ENCODE measurements at places on chromosomes 12 and 14.
A peak's percentile ranks its signal among the peaks of the same experiment; 100 is the strongest.

DNA sequence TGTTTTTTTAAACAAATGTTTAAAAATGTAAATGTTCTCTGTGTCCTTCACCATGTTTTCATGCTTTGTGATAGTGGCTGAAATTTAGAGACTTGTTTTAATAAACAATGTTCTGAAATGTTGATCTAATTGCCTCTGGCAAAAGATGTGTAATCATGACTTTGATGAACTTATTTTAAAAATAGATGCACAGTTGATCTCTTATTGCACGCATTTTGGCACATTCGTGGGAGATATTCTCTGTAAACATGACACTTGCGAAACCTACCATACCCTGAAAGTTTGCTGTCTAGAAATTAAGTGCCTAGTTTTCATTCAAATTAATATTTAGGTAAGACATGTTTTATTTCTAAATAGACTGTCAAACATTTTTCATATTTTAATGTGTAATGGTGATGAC, 119.7 kb upstream of the DNM1L start:
- DNase-seq: no peak

GRCh38 chr12:59408431-59408830, 187.4 kb upstream of the SLC16A7 start:
- DNase-seq: no peak

GRCh38 chr12:16939871-16940306, 333.9 kb upstream of the LMO3 start:
- DNase-seq: no peak

DNA sequence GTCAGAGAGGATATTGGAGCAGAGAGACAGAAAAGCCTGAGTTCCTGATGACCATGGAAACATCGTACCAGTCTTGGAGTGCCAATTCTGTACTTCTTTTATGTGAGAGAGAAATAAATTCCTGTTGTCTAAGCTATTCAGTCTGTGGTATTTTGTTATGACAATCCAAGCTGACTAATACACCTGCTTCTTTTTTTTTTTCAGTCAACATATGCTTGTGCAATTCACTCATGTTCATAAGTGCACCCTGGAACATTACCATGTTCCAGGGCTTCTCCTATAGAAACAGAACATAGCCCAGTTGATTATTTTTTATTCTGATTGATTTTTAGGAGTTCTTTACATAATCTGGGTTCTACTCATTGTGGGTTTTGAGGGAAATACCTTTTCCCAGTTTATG, 1.7 kb upstream of the CHPT1 start:
- no peak for DNase-seq

GRCh38 chr14:52299692-52300278, 14.3 kb upstream of the PTGER2 start:
- no peak for DNase-seq

DNA sequence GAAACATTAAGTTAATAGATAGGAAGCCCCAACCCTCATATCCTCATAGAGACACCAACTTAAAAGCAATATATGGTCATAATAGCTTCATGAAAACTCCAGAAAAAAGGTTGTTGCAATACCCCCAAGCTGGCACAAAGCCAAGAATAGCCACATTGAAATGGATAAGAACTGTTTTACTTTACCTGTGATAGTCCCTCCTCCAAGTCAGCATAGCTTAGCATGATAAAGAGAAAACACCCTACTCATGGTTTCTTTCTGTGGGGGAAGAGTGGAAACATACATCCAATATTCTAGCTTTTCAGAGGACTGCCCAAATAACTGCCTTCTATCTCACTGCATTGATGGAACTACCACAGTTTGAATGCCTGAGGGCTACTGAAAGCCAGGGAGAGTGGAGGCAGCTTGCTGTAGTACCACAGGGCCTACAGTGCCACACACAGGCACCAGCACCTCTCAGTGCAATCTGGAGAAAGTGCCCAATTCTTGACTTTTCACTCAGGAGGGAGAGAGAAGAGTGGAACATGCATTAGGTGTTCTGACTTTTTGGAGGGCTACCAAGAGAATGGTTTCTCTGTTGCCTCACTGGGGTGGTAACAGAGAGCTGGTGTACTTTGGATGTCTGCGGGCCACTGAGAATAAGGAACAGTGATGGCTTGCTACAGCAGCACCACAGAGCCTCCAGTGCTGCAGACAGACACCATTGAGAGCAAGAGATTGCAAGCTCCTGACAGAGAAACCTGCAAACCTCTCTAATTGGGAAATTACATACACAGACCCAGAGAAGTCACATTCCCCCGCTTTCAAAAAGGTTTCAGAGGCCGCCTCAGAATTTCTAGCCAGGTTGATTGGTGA, 157.1 kb upstream of the GARIN2 start:
- no peak for DNase-seq

DNA sequence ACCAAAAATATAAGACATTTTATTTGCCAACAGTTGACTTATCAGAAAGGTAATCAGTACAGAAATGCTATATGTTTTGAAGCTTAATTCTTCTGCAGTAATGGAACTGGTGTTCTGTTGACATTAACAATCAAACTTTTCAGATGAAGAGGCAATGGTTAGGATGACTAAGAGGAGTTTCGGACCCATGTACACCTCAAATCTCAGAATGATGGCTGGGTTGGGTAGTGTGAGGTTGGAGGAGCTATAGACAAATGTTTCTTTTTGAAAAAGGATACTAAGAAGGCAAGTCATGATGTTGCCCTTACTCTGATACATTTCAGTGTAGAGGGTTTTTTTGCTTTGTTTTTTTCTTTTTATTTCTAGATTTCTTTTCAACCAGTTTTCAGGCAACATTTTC, 66.9 kb downstream of the KNTC1 start:
- DNase-seq: no peak

- no peak for DNase-seq
Measured at GRCh38 chr12:2494486-2495192, 300.1 kb upstream of the FKBP4 start.

- no peak for DNase-seq
Measured at GRCh38 chr12:84047881-84048280, 864.7 kb downstream of the SLC6A15 start.

DNA sequence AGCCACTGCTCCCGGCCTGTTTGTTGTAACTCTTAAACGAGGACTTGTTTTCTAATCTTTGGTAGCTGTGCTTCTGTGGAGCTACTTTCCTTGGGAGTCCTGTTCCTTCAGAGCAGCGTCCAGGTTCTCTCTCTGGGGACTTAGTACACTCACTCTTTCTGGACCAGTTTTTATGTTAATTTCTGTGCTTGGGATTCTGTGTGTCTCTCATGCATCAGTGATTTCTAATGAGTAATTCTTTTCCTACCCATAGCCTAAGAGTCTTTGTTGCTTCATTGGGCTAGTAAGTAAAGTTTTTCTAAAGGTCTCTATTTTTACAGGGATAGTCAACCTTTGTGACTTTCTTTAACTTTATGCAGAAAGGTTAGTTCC, 289.3 kb downstream of the FBXL14 start:
- DNase-seq: no peak

DNA sequence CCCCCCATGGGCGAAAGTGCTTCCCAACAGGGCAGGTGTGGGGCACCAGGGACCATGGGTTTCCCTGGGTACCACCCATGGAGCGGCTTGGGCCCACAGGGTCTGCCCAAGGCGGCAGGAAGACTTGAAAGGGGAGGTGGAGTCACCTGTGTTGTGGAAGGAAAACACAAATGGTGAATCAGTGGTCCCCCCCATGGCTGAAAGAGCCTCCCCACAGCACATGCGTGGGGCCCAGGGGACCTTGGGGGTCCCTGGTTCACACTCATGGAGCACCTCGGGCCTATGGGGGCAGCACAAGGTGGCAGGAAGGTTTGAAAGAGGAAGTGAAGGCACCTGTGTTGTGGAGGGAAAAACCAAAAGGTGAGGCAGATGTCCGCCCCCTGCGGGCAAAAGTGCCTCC, 581.9 kb downstream of the ALG10 start:
- DNase-seq: no peak

- no peak for DNase-seq
Measured at GRCh38 chr14:102321456-102322422, 2.2 kb downstream of the ZNF839 start.

- no peak for DNase-seq
Measured at GRCh38 chr12:32110942-32111341, 4.3 kb downstream of the BICD1 start.

GRCh38 chr12:15770021-15770420, 19.2 kb downstream of the EPS8 start:
- DNase-seq: no peak

- DNase-seq: no peak
Measured at GRCh38 chr12:23204933-23205778, 580.2 kb downstream of the ETNK1 start.

DNA sequence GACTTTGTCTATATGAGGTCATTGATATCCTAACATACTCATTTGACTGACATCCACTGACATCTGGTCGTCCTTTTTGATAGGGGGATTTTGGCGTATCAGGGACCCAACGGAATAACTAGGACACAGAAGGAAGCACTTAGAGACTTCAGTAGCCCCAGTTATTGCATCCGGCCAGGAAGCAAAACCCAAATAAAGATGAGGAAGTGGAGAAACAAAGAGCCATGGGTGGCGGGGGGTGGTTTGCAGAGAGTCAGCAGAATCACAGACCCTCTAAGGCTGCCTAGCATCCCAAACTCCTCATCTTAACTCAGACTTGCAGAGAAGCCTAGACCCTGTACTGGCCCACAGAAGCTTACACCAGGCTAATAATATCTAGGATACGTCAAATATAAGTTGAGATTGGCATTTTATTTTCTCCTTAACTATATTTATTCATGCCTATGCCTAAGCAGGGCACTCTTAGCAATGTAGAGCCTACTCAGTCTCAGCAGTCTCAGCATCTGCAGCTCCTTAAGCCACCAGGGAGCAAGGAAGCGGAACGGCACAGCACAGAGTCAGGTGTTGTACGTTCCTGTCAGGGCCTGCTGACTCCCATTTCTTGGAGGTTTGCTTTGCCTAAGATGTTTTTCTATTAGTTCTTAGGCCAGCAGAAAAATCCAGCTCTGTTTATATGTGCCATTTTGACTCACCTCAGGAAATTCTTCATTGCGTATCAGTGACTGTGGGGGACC, 45.1 kb downstream of the KCNA1 start:
- no peak for DNase-seq

GRCh38 chr12:17278946-17279345, 673.0 kb upstream of the LMO3 start:
- DNase-seq: no peak

DNA sequence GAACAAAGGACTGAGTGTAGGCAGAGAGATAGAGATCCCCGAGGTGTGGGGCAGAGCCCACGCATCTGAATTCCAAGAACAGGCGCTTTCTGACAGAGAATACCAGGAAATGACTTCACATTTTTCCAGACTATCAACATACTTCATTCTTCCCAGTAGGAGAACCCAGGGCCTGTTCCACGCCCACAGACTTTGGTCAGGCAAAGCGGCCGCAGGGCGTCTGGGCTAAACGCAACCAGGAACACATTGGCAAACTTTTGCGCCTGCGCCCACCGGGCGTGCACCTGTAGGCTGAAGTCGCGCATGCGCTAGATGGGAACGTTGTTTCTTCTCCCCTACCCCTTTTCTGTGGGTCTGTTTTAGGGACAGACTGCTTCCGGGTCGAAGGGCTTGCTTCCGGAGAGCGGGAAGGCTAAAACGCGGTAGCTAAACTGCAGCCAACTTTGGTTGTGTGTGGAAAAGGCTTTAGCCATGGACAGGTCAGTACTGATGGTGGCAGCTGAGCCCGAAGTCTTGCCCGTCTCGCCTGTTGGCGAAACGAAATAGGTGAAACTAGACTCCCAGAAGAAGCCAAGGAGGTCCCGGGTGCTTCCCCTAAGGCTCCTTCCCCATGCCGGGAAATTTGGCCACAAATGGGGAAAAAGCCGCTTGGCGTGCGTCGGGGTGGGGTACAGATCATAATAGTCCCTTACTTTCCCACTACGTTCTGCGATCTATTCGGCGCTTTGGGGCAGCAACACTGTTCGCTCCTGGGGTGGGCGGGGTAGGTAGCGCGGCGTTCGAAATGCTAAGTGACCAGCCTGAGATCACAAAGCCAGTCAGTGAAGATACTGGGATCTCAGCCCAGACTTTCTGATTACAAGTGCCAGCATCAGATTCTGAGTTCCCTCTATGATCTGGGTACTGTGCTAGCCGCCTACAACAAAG, at the start of gene NUP107:
NUP107 (plus strand) TSS at position 384 of the 927 bp plus-strand sequence; CDS start at position 472, 88 bp downstream.
- DNase-seq: peak; percentile 98

DNA sequence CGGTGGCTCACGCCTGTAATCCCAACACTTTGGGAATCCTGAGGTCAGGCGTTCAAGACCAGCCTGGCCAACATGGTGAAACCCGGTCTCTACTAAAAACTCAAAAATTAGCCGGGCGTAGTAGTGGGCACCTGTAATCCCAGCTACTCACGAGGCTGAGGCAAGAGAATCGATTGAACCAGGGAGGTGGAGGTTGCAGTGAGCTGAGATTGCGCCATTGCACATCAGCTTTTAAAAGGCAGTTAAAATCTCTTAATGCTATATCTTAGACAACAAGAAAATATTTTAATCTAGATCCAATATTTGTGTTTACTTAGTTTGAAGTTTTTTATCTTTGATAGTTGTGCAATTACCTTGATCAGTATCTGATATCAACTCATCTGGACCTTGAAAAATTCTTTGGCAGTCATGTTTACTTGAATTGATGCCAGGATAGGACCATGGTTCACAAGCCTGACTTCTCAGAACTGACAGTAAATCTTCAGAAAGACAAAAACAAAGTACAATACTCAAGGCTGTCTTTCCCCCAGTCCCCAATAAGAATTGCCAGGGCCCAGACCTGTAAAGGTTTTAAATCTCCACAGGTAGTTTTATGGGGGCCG, 135.0 kb upstream of the AEBP2 start:
- no peak for DNase-seq

DNA sequence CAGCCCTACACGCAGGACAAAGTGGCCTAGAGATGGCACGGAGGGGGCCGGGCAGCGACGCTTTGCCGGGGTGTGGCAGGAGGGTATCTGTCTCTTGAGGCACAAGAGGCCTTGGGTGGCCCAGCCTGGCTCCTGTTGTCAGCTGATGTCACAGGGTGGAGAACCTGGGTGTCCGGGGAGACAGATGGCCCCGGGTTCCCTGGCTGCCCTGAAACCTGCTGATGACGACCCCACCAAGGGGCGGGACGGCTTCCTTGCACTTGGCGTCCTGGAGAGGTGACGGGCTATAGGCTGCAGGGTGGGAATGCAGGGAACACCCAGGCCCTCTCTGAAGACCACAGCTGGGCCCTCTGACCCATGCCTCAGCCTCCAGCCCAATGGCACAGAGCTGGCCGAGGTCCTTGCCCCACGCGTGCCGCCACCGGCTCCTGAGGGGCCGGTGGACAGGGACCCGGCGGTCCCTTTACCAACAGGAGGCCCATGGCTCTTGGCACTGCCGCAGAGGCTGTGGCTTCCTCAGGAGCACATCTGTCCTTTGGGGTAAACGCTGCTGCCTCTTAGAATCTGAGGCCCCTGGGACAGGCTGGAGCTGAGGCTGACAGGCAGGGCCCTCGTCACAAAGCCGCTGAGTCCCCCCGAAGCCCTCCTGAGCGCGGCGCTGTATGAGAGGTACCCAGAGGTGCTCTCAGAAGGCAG, 16.4 kb downstream of the TRMT61A start:
- DNase-seq: no peak

DNA sequence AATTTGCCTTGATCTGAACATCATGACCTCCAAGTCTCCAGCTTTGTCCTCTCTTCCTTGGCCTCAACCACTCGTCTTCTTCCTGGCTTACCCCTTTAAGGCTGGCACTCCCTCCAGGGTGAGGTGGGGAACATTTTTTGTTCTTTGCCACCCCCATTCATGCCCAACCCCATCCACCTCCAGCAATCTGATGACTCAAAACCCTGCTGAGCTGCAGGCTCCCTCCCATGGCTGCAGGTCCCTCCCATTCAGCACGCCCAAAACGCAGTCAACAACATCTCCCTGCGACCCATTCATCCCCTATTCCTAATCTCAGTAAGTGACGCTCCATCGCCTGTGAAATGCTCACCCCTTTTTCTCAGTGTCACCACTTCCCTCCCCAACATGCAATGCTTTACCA, 138.8 kb upstream of the PRMT8 start:
- no peak for DNase-seq
